ENCODE measurements at places on chromosomes 6 and 20.

DNA sequence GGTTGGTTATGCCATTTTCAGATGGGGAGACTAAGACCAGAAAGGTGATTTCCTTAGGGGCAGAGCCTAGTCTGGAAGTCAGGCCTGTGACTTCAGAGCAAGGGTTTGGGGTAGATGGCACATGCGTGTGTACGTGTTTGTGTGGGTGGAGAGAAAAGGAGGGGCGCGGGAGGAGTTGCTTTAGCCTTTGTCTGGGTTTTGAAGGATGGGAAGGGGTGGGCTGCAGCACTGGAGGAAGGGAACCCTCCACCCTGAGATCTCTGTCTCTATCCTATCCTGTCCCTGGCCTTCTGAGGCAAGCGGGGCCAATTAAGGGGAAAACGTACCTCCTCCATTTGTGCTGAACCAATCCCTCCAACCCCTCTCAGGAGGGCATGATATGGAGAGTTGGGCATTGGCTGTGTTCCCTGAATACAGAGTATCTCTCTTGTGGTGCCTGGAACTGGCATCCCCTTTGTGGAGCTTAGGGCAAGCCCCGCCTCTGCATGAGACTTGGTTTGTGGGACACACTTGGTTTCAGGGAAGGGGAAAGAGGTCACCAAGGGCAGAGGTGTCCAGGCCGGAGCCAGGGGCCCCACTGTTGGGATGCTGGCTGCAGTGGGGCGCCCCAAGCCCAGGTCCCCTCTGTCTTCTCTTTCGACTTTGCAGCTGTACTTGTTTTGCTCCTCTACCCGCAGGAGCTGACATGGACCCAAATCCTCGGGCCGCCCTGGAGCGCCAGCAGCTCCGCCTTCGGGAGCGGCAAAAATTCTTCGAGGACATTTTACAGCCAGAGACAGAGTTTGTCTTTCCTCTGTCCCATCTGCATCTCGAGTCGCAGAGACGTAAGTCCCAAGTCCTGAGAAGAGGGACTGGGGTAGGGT is at the start of gene DBNDD2:
Gene DBNDD2, plus strand, starts transcription at position 507 of the 863 bp plus-strand sequence. Its CDS starts 179 bp downstream, at position 686.
- no peak for DNase-seq

DNA sequence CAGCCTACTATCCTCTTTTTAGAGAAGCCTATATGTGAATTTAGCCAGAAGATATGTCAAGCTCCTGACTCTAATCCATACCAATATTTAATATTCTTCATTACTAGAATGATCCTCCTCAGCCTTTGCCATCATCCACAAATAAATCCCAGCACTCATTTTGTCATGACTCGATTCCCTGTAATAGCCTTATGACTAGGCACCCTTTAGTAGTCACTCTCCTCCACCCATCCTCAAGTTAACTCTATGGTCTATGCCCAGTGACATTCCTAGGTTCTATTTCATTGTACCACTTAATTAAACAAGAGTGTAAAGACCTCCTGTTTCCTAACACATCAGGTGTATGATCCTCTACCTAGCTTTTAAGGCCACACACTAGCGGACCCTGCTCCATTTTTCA is 450.4 kb upstream of the CITED2 start:
- DNase-seq = no peak

- DNase-seq = no peak
These were observed 37.0 kb downstream of the DYNLT1 start for GRCh38 chr6:158607411-158608170.

GRCh38 chr6:161091972-161092701 is 100.6 kb downstream of the MAP3K4 start:
- DNase-seq = no peak

DNA sequence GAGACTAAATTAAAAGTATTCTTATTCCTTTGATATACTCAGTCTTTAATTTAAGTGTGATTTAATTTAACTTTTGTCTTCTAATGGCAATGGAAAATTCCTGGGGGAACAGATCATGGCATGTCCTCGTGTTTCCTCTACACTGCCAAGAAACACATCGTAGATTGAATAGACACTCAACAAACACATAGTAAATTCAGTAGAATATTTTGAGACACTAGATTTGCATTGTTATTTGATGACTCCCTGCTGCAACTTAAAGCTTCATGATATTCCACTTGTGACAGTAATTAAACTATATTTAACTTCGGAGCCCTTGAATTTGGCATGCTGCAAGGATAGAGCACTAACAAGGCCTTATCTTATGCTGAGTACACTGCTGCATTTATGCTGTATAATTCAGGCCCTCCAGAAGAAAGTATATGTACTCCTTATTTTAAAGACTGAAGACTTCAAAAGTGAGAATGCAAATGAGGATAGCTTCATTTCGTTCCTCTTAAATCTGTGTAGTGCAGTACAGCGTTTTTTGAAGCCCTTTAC is 84.3 kb downstream of the GRM1 start:
- DNase-seq = no peak

DNA sequence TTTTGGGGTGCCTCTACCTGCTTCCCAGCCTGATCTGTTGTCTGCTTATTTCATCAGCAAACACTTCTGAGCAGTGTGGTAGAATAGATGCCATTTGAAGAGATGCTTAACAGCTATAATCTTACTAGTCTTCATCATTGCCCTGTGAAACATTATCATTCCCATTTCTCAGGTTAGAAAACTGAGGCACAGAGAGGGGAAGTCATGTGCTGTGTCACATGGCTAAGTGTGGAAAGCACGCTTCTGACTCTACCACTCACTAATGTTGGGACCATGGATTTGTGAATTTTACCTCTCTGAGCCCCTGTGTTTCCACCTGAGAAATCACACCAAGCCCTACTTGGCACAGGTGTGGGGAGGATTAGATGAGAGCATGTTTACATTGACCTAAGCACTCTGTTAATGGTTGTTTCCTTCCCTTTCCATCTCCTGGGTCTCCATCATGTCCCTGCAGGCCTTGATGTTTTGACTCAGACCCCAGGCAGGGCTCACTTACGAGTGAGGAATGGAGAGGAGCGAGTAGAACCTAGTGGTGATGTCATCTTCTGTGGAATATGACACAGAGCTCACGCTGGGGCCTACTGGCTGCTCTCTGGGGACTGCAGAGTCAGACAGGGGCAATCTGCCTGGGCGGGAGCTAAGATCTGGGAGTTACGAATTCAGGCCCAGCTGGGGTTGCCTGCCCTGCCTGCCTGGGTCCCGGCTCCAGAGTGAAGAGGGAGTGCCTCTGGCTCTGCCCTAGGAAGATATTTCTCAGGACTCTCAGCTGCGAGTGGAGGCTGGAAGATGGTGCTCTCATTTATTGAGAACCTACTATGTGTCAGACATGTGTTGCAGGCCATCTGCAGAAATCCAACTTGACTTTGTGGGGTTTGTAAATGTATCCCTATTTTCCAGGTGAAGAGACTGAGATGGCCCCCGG is 64.3 kb downstream of the CDH22 start:
- no peak for DNase-seq

GRCh38 chr20:59334651-59335300 is 34.4 kb downstream of the EDN3 start:
- no peak for DNase-seq

Data from LoVo (cell line).